Skeletal muscle cell (primary cell): ENCODE measurements at places on chromosomes 5 and 9.

DNA sequence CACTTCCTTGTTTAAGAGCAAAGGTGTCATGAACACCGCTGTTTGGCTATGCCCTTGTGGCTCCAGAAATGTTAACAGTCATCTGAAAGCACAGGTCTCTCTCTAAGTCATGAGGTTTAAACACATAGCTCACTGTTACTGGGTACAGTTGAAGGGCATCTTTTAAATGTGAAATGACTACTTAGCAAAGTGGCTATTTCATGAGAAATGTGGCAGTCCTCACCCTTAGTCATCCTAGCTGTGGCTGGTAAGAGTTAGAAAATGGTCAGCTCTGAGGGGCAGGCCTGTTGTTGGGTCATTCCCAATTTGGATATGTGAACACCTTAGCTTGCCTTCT lies 24.2 kb upstream of the TMEM171 start:
- no peak for DNase-seq

- DNase-seq, result no peak
These were observed 1109.0 kb upstream of the ACO1 start for GRCh38 chr9:31275419-31275818.

DNA sequence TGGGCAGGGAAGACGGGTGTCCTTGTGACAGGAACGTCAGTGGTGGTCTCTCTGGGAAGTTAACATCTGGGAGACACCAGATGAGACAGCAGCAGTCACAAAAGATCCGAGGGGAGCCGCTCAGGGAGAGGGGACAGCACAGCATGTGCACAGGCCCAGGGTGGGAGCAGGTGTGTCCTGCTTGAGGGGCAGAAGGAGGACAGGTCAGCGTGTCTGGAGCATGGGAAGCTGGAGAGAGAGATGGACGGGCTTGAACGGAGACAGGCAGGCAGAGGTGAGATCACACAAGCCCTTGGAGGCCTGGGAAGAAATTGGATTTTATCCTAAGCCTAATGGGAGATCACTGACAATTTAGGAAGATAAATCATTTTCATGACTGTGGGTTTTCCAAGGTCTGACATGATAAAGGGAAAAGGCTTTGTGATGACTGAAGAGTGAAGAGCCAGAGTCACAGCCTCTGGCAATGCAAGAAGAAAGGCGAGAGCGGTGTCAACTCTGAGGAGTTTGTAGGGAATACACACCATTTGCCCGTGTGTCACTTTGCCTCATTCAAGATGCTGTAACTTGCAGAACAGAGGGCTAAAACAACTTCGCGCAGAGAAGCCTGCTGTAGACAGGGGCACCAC lies 88.3 kb downstream of the FSTL4 start:
- no peak for DNase-seq

DNA sequence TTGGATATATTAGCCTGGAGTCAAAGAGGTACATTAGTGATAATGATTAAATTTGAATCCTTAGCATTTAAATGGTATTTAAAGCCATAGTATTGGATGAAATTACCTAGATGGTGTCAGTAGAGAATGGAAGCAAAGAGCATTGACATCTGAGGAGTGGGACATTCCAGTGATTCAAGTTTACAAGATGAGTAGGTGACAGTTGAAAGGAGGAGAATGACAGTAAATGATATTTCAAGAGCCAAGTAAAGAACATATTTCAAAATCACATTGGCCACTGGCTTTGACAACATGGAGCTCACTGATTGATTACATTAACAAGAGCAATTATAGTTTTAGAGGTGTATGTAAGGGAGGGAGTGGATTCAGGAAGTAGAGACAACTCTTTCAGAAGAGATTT lies 93.9 kb upstream of the MEF2C start:
- no peak for DNase-seq

DNA sequence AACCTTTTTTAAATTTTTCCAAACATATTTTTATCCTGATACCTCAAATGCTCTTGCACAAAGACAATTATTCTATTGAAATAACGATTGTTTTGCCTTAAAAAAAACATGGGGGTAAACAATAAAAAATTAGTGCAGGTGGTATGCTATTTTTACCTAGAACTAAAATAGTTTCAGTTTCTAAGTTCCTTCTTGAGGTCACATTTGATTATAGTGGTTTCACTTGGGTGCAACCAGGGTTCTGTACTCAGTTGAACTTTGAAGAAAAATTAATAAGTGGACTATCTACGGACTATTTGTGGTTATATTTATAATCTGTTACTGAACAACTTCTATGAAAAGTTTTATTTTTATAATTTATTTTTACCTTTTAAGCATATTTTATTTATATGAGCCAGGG lies 387.1 kb upstream of the IZUMO3 start:
- DNase-seq, result no peak

- no peak for DNase-seq
These were observed 22.8 kb upstream of the TNFAIP8 start for GRCh38 chr5:119332978-119333401.

DNA sequence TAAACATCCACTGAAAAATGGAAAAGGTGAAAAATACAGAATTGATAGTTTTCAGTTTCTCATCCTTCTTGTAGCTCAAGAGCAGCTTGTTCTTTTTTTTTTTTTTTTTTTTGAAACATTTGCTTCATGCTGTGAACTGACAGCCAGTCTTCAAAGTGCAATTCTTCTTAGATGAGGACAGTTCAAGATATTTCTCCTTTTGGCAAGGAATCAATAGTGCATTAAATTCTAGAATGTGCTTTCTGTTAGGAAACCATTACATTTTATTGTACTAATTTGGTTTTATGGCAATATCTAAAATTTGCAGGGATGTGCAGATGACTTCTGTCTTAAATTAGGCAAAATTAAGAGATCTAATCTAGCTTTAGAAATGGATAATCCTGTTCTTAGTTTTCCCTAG lies 969.3 kb upstream of the ACO1 start:
- no peak for DNase-seq

DNA sequence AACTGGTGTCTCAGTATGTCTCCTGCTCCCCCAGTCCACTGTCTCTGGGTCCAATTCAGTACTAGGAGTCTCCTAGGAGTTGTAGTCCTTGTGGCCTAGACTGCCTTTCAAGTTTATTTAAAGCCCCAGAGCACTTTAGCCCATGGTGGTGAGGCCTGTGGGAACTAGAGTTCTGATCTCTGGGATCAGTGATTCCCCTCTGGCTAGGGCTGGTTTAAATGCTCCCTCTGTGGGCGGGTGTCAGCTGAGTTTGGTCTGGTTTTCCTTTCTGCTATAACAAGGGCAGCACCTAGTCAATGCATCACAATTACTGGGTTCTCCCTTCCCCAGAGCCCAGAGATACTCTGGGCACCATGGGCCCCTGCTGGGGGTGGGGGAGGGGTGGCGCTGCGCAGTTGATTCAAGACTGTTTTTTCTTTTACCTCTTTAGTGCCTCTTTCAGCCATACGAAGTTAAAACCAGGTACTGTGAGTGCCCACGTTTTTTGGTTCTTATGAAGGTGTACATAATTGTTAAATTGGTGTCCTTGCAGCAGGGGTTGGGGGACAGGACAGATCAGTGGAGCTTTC lies 9.3 kb upstream of the SLC36A3 start:
- no peak for DNase-seq

DNA sequence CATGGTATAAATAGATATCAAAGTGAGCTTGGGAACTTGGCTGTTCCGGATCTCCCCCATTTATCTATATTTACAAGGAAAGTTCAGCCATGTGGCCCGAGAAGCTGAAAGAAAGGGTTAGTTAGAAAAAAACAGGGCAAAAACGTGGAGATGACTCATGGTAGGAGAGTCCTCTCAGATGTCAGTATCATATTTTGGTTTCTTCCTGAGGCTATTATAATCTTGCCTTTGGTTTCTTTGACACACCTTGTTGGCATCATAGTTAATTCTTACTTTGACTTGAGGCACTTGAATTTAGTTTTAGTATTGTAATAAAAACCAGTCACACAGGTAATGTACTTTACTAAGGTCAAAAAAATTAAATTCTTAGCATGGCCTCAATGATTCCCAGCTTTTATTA lies 59.9 kb downstream of the GABRA6 start:
- no peak for DNase-seq

DNA sequence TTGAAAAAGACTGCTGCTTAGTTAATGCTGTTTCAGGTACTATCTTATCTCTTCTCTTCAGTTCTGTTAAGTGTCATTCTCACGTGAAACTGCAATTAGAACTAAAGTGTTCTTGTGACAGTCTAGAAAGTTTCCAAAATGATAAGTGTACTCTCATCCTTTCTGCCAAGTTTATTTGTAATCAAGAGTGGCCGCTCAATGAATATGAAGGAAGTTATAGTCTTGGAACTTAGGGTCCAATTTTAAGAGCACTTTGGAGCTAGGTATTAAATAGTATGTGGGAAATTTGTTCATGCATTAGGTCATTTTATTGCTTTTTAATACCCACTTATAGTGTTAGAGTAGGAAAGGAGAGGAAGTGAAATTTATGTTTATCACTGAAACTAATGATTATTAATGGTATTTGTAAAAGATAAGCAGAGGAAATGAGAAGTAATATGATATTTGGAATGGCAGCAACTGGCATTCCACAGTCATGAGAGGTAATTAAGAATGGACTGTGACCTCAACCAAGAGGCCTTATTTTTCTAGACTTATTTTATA lies 20.4 kb downstream of the XRCC4 start:
- DNase-seq, result no peak

GRCh38 chr5:129173771-129174170 lies 79.2 kb downstream of the ISOC1 start:
- DNase-seq, result no peak

- no peak for DNase-seq
These were observed 1.4 kb downstream of the STING1 start for GRCh38 chr5:139481122-139481533.

GRCh38 chr5:128258372-128258771 lies 174.8 kb downstream of the SLC12A2 start:
- no peak for DNase-seq

- no peak for DNase-seq
These were observed 76.9 kb downstream of the ST8SIA4 start for GRCh38 chr5:100826133-100826532.

- no peak for DNase-seq
These were observed 10.3 kb downstream of the ANKH start for GRCh38 chr5:14861123-14861765.

- no peak for DNase-seq
These were observed 69.8 kb downstream of the KDM4C start for GRCh38 chr9:6827439-6828145.

GRCh38 chr5:114327987-114328386 lies 33.9 kb upstream of the KCNN2 start:
- DNase-seq, result no peak

DNA sequence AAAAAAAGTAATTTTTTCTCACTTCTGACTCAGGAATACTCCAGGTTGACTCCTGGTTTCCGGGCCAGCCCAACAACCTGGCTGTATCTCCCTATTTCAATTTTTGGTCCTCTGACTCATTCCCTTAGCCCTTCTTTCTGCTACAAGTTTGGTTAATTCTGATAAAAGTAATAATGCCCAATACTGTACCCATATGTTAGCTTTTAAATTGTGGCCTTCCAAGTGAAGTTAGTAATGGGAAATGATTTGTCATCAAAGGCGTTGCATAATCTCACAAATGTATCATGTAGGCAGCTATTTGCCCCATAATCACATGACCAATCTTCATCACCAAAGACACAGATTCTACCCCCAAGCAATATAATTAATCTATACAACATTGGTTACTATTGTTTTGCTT lies 31.1 kb upstream of the BNC2 start:
- DNase-seq, result no peak

DNA sequence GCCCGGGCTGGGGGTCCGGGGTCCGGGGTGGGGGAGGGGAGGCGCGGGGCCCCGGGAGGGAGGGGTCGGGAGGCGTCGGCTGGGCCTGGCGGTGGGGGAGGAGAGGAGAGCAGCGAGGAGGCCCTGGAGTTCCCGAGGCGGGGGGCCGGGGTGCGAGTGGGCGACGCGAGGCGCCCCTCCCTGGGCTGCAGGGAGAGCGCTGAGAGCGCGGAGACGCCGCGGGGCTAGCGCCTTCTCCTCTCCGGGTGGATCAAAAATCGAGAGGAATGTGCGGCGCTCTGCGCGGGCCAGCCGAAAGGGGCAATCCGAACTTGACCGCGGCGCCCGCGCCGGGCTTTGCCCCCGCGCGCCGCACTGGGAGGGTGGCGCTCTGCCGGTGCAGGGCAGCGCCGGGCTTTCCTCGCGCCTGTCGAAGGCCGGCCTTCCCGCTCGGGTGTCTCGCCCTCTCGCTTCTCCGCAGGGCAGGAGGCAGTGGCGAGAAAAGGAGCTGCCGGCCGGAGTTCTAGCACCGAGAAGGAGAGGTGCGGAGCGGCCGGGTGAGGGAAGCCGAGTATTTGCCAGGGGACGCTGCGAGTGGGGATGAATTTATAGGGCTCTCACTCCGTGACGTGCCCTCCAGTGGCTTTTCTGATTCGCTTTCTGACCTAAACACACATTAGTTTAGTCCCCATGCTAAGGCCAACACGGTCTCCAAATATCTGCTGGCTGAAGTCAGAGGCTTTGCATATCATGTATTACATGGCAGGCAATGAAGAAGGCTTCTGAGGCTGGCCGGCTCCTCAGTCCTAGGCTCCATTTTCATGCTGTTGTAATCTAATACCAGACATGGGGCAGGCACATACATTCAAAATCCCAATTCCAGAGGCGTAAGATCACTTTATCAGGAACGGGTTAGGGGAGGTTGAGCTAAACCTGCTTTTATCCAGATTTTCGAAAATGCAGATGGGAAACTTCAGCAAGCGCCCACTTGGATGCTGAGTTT lies 503 bp upstream of the GDNF start:
- DNase-seq, result no peak

DNA sequence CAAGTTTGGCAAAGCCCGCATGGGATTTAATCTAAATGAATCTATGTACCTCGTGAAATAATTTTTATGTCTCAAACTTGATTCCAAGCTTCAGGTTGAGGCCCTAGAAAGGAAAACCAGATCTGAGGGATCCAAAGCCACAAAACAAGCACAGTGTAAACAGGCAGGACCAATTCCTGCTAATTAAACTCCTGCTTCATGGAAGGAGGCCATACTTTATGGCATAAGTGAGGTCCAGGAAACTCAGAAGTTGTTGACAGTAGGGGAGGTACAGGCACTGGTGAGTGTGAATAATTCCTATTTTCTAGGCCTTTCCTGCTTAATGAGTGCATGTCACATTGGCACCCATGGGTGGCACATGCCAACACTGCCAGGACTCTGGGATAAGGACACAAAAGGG lies 648.6 kb upstream of the SGCD start:
- DNase-seq, result no peak

GRCh38 chr5:88393042-88393441 lies 124.4 kb upstream of the TMEM161B start:
- no peak for DNase-seq
